ENCODE measurements at places on chromosomes 5 and 9.
A peak's percentile ranks its signal among the peaks of the same experiment; 100 is the strongest.

DNA sequence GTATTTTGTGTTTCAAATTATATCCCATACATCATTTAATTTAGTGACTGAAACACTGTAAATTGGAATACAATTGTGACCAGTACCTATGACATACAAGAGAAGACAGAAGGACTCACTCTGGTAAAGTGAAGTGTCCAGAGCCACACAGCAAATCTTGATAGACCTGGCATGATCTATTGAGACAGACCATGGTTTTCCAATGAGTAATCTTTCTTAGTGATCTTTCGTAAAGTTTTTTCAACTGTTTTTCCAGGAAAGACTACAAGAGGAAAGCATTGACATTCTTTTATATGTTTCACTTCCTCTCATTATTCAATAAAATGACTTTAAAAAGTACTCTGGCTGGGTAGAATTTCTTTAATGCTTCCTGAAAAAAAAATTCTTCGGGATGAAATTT lies 43.3 kb upstream of the ALDH1A1 start:
- DNase-seq, result no peak

DNA sequence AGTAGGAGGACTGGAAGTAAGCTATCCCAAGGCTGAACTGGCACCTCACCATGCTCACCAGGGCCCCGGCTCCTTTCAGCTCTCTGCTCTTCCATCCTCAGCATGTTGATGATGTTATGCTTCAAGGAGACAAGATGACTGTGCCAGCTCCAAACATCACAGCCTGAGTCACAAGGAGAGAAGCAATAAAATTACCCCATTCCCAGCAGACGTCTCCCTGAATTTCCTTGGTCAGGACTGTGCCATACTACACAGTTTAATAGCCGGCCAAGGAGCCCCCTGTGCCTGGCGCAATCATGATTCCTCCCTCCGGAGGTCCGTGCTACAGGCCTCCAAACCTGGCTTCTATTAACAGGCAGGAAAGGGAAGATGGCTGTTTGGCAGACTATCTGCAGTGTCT lies 51.2 kb upstream of the ROR2 start:
- DNase-seq, result no peak

- no peak for DNase-seq
Observed at GRCh38 chr5:87302061-87302460, 34.4 kb downstream of the RASA1 start.

DNA sequence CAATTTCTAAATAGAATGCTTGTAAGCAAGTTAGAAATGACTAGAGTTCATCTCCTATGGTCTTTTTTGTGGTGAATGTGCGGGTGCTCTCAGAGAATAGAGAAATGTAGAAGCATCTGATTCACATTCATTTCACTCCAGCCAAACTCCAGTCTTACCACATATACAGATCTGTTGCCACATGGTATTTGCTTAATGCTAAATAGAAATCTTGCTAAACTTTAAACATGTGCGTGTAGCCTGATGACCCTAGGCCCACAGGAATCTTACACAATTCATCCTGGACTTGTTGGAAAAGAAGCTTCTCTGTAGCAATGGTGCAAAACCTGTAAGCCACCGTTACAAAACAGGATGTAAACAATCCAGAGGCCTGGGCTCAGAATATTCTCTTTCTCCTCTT lies 135.2 kb downstream of the PCSK1 start:
- no peak for DNase-seq

DNA sequence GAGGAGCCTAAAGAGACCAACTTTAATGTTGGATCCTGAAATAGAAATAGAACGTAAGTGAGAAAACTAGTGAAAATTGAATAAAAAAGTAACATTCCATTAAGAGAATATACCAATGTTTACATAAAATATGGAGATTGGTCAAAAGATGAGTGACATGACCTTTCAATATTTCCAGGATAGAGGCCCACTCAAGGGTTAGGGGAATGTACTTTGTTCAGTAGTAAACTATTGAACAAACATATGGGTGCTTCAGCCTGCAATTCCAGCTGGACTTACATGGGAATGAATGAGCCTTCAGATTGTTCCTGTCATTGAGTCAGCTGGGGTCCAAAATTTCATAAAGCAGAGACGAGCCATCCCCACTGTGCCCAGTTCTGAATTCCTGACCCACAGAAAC lies 371.7 kb upstream of the POU5F2 start:
- no peak for DNase-seq

DNA sequence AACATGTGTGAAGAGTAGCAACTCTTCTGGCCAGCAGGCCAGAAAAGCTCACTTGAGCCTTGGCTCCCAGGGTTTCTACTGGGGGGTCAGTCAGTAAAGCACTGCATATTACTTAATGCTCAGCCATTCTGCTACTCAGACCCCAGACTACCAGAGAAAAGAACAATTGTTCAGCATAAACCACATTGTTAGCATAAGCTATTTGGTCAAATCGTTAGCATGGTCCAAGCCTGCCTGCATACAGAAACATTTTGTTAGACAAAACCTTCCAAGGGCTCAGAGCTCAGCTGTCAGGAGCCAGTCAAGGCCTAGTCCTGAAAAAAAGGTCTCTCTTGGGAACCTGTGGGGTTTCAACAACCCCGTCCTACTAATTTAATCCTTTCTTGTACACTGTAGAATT lies 449.3 kb downstream of the PRR16 start:
- no peak for DNase-seq

DNA sequence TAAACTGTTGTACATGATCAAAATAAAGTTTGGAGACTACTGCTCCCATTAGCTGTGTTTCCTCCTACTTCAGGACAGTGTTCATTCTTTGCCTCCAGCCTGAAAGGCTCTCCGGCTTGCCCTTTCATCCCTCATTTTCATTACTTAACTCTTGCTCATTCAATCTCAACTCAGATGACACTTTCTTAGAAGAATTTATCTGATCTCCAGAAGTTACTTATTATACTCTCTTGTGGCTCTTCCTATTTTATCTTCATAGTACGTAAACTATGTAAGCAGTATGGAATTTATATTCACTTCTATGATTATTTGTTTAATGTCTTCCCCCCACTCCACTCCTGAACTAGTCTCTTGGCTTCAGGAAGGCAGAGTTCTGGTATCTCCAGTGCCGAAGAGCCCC lies 1737.9 kb upstream of the C9orf72 start:
- DNase-seq, result no peak

GRCh38 chr9:98572054-98572627 lies 136.6 kb downstream of the GABBR2 start:
- DNase-seq, result no peak

- no peak for DNase-seq
Observed at GRCh38 chr9:4124266-4124665, 175.6 kb downstream of the GLIS3 start.

GRCh38 chr5:73272351-73272750 lies 99.4 kb downstream of the TMEM174 start:
- no peak for DNase-seq

- no peak for DNase-seq
Observed at GRCh38 chr9:72154468-72155285, 5.4 kb downstream of the GDA start.

DNA sequence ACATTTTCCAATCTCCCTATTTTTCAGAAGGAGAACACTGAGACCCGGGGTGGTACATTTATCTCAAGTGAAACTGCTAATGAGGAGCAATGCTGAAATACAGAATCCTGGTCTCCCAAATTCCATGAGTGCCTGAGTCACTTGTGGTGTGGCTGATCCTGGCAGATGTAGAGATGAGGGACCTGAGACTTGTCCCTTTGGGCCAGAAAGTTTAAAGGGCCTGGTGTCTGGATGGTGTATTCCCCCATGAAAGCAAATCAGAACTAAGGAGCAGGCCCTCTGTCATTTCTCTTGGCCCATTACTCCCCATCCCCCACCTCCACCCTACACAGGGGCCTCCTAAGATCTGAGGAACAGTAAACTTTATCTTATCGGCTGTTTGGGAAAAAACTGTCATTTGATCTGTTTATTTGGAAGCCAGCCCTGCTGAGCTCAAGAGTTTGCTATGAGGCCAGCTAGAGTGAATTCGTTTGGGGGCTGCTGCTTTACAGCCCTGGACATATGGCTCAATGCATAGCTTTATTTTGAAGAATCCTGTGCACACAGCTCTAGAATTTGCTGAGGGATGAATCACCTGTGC lies 140.3 kb downstream of the LHFPL2 start:
- DNase-seq, result no peak

- no peak for DNase-seq
Observed at GRCh38 chr5:16687898-16688297, 71.1 kb upstream of the RETREG1 start.

DNA sequence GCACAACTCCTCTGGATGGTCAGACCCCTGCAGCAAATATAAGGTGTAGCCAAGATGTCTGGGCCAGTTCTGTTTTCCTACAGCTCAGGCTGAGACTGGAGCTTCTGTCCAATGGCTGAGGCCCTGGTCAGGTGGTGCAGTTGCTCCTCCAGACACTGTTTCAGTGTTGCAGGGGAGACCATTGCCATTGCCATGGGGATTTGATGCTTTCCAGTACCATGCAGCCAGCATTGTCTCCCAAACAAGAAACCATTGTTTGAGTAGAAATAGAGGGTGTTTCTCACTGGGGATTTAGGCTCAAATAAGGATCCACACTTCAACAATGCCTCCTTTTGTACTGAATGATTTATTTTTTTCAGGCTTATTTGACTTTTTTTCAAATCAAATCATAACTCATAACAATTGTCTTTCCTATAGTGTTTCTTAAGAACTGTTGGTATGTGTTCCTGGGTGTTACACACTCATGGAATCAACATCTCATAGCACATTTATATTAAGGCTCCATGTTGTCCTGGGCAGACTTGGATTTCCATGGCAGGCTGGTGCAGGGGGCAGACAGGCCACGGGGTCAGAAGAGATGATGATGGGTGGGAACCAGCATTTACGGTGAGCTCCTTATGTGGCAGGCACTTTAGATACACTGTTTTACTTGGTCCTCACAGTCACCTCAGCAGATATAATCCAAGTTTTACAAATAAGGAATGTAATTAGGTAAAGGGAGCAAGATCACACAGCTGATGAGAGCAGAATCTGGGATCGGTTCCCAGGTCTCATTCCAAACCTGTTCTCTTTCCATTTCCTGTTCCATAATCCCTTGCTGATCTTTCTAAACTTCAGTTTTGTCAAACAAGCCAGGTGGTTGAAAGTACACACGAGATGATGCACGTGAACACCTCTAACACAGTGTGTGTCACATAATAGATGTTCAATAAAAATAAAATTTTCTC lies 95.9 kb upstream of the GNAQ start:
- no peak for DNase-seq

DNA sequence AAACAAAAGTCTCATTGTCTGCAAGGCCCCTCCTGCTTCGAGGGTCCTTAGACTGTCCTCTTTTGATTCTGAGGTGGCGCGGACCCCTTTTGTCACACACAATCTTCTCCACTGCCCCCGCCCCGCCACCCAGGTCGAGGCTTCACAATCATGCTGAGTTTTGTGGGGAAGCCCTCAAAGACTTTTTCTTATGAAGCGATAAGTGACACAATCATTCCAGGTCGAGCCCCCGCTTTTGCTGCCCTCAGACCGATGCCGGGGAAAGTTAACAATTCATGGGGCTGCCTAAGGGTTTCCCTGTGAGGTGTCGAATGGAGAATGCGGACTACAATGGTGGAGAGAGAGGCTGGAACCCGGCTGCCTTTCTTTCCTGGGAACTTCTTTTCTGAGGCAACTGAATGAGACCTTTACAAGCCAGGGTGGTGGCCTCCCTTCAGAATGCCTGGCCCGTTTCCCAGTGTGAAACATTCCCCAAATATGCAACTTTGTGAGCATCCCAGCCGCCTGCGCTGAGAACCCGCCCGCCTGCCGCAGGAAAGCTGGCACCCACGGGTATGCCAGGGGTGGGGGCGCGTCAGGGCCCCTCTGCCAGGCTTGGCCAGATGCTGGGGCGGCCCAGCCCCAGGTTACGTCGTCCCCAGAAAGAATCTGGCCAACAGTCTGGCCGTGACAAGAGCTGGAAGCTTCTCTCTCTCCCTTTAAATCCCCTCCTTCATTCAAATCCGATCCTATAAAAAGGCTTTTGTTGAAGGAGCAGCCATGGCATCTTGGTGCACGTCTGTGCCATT lies 71.9 kb downstream of the MAP1B start:
- DNase-seq, result no peak

GRCh38 chr5:141617682-141618029 lies 1.1 kb downstream of the DIAPH1 start:
- no peak for DNase-seq

DNA sequence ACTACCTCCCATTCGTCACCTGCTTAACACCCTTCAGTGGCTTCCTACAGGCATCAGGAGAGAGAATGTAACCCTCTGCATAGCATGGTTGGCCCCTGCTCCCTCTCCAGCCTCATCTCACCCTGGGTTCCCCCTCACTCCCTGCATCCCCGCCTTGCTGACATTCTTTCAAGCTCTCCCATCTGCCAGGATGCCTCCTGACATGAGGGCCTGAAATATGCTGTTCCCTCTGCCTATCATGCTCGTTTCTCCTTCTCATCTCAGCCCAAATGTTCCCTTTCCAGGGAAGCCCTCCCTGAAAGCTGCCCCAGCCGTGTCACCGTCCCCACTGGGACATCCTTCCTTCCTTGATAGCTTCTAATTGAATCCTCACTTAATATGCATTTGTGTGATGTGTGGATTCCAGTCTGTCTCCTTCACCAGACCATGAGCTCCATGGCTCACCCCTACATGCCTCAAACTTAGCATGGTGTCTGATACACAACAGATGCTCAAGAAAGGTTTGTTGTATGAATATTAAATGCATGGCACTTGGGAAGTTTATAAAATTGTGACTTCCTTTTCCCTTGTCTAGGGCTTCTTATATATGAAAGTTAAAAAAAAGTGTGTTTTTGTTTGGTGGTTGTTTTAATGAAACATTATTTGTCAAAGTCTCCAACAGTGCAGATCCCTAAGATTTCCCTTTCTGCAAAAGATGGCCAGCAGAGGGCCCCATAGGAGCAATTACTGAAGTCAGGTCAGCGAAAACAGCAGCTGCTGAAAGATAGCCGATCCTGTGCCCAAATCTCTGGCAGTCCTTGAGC lies 7.3 kb upstream of the C5orf58 start:
- DNase-seq, result peak; percentile 50

DNA sequence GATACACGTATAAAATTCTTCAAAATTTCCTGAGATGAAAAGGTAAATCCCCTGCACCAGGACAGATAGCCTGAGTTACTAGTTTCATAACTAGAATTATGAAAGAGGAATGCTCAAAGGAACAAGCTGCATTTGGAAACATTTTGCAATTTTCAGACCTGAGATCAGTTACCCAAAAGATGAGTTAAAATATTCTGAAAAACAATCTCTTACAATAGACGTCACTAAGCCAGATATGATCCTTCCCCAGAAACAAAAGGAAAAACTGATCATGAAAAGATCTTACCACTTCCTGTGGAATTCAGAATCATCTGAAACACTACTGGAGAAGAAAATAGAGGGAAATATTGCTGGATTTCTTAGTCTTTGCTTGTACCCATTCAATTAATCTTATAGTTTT lies 204.7 kb downstream of the ARRDC3 start:
- no peak for DNase-seq

GRCh38 chr9:133690081-133690561 lies 48.0 kb downstream of the SARDH start:
- no peak for DNase-seq

DNA sequence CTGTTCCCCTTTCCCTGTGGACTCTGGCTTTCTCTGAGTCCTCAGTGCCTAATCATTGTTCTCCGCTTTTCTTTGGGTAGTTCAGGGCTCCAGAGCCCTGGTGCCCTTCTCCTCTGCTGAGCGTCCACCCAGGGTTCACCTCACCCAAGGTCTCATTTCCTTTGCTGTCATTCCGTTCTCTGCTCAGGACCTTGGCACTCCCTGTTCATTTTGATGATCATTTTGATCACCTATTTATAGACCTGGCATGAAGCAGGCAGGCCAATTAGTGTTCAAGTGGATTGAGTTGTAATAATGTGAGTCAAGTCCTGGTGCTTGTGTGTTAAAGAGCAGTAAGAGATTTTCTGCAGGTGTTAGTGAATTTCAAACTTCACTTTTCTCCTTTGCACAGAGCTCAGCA lies 3.6 kb downstream of the TRIO start:
- DNase-seq, result no peak

Measured in activated CD4-positive, alpha-beta T cell treated with anti-CD3 and anti-CD28 coated beads, Interleukin-2, amount 50 U/mL, for 24 hours (primary cell).